ENCODE measurements at places on chromosomes 12 and 14. TPM values are rescaled to one million over a fixed set of nuclear protein-coding genes. Genes with fewer than 3 reads are reported as not detected.

DNA sequence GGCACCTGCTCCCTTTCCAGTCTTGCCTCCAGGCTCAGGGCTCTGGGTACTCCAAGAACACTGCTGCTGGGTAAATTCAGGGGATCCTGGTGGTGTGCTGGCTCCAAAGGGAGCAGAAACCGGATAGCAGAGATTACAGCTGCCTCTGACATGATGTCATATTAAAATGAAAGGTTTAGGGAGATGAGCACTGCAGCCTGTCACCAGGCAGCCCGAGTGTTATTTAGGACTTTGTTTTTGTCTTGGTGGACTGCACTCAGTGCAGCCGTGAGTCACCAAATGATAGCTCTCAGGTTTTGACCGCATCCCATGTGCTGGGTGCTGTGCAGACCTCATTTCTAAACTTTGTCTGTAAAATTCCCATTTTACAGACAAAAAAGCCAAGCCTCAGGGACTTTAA is 266.0 kb upstream of the CRY1 start:
- peak; percentile 26 for DNase-seq

GRCh38 chr14:63523735-63524426 is 19.3 kb downstream of the PPP2R5E start:
- DNase-seq, result no peak

DNA sequence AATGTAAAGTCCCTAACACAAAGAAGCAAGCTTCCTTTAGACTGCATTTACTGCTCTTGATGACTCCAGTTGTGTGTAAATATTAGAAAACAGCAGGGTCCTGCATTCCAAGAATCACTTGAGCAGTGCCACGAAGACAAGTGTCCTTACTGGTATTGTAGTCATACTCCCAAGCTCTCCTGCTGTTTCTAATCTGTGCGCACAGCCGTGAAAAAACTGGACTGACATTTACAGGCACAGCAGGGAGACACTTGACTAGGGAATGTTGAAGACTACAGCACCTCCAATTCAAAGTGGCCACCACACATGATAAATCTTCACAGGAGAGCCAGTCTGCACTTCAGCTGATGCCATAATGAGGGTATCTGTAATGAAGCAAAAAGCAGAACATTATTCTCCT is 91.4 kb downstream of the VRK1 start:
- no peak for DNase-seq

- DNase-seq, result no peak
These were observed 55.3 kb downstream of the DACT1 start for GRCh38 chr14:58693048-58693447.

GRCh38 chr12:51886021-51886710 is 1.7 kb upstream of the ANKRD33 start:
- DNase-seq, result peak; percentile 96

DNA sequence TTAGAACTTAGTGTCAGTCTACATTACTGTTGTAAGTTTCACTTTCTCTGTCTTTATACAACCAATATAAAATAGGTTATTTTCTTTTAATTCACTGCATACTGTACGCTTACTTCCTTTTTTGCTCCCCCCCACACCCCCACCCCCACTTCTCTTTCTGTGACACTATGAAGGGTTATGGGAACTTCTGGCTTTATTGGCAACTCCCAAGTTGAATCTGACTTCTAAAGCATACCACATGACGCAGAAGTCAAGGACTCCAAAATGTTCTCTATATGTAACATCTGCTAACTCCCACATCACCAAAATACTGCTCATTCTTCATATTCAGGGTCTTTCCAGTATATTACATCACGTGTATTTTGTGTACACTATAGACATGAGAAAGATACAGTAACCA is 81.2 kb upstream of the ATXN7L3B start:
- DNase-seq, result no peak

- DNase-seq, result no peak
These were observed 56.5 kb upstream of the GPR68 start for GRCh38 chr14:91300957-91301356.

GRCh38 chr12:125164541-125164940 is 99.3 kb downstream of the AACS start:
- DNase-seq, result no peak

GRCh38 chr14:67933266-67933665 is 113.7 kb downstream of the RAD51B start:
- no peak for DNase-seq

DNA sequence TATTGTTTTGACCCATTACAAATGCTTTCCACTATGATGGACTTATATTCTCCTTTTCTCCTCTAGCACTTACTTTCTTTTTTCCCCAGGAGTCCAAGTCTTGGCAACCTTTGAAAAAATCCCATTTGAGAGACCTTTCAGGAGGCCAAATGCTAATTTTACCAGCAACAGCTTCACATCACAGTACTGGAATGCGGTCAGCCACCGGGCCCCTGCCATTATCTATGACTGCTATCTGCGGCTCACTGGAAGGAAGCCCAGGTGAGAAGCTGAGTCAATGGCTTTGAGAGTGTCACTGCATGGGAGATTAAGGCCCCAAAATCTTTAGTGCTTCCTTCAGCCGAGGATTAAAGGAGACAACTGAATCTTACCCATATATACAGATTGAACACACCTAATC is 64.2 kb downstream of the ERGIC2 start:
- peak; percentile 27 for DNase-seq

Gene KCNJ8
- total RNA-seq, result 19.4 TPM

Gene CORO1C
- total RNA-seq, result 433 TPM

Gene RGS6
- not detected for total RNA-seq

Gene PLBD1
- 10.0 TPM for total RNA-seq

Gene DBX2
- not detected for total RNA-seq

Gene KLRC4
- total RNA-seq, result not detected

Gene NOXRED1
- under 0.01 TPM for total RNA-seq

Gene HCAR2
- not detected for total RNA-seq

Gene TAS2R8
- total RNA-seq, result 0.43 TPM

Gene FANCM
- total RNA-seq, result 7.4 TPM

Gene RASSF3
- 31.1 TPM for total RNA-seq
